ENCODE measurements at places on chromosomes 7 and 10.
A peak's percentile ranks its signal among the peaks of the same experiment; 100 is the strongest.

DNA sequence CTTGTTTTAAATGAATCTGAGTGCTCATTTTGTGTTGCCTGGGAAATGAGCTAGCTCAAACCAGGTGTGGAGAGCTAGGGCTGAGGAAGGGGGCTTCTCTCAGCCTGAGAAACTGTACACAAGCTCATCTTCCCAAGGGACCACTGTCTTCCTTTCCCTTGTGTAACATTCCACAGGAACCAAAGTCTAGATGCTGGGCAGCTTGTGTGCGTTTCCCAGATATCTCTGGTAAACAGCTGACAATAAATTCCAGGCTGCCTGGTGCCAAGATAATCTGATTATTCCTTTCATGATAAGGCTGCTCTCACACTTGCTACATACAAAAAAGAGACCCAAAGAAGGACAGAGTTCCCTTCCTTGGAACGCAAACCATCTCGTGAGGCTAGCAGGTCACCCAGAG, 33.1 kb upstream of the MKLN1 start:
- DNase-seq, result no peak

GRCh38 chr10:69061305-69062161, 26.4 kb upstream of the SRGN start:
- DNase-seq, result no peak

DNA sequence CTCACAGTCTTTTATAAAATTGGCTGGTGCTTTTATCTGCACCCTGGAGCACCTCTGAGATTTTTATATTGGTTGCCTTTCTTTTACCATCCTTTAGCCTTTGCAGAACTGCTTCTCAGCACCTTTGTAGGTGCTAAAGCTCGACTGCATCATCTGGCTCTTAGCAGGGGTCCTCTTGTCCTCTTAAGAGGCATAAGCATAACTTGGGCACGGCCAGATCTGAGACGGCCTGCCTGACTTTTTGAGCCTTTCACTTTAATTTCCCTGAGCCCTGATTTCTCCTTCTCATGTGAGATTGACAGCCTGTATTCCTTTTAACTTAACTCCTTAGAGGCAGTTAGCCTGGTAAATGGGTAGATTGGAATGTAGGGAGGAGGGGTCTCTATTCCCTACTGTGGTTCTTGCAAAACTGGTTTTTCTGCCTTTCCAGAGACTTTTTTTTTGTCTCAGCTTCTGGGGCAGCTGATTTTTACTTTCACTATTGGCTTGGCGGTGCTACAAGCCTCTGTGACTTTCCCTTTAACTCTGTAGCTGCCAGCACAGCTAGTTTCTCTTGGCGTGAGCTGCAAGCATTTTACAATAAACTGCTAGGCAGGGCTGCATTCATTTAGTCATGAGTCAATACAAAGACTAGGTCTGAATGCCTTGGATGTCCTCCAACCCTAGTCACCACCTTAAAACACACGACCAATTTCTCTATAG, 24.0 kb downstream of the ZPBP start:
- peak; percentile 14 for DNase-seq

GRCh38 chr10:8041992-8042720, 12.3 kb upstream of the GATA3 start:
- no peak for DNase-seq
